ENCODE measurements at places on chromosomes 6 and 20.

GRCh38 chr6:122749451-122750050, 30.0 kb upstream of the FABP7 start:
- no peak for DNase-seq

GRCh38 chr6:152151920-152152319, 344.4 kb downstream of the ESR1 start:
- no peak for DNase-seq

GRCh38 chr6:50850223-50851048, 31.8 kb downstream of the TFAP2B start:
- no peak for DNase-seq

DNA sequence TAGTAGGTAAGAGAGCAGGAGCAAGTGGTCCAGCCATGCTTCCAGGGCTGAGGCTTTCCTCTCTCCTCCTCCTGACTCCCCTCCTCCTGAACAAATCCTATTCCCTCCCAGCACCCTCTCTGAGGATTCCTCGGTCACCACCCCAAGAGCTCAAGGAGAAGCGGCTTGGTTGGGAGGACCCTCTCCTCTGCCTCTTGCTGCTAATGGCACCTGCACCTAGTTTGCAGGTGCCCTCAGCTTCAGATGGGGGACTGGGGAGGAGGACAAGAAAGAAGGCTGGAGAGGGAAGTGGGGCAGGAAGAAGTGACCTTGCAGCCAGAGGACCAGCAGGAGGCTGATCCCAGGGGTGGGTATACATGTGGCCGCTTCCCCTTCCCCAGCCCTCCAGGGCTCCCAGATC, 17.5 kb downstream of the NCR2 start:
- DNase-seq: no peak
